ENCODE measurements at places on chromosomes 13 and 19.

DNA sequence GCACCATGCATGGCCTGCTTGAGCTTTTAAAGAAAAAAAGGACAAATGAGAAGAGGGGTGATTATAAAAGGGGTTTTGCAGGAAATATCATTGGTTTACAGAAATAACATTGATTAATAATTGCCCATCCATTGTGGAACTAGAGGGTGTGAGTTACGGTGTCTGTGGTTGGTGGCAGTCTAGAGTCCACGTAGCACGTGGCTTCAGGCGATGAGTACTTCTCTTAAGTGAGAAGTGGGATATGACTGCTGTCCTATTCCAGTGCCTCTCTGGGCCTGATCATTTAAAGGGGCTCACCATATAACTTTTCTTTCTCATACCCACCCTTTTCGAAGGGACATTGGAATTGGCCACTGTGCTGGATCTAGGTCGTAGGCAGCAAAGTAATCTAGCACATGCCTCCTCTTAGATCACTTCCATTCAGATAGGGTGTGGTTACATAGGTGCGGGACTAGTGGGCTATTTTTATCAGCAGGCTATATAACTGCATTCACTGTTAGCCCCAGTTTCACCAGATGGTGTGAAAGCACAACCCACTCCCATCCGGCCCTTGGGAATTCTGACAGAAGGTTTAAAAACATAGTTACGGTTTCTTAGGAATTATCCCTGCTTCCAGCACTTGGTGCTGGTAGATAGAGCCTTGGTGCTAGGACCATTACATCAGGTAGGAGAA lies 19.9 kb downstream of the PPP5C start:
- no peak for DNase-seq

- DNase-seq: no peak
Observed at GRCh38 chr13:109114991-109115390, 485.6 kb downstream of the MYO16 start.

DNA sequence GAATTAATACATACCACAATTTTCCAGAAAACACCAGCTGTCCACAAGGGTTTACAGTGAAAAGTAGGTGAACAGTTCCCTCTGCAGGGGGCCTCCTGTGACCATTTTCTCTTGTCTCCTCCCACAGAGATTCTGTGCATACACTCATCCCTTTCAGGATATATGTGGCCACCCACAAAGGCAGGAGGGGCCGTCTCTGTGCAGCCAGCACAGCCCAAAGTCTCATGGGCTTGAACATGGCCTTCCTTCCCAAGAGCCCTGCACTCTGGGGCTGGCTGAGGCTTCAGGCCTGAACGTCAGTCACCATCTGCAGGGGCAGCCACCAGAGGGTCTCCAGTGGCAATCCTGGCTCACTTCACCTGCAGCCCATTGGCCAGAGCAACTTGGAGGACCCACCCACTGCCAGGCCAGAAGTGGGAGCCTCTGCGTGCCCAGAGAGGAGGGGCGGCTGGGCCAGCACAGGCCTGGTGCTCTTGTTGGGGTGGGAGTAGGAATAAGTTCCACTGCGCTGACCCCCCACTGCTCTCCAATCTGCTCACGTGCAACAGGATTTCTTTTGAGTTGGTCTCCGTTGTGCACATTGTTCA lies 25.1 kb downstream of the TMEM161A start:
- no peak for DNase-seq

DNA sequence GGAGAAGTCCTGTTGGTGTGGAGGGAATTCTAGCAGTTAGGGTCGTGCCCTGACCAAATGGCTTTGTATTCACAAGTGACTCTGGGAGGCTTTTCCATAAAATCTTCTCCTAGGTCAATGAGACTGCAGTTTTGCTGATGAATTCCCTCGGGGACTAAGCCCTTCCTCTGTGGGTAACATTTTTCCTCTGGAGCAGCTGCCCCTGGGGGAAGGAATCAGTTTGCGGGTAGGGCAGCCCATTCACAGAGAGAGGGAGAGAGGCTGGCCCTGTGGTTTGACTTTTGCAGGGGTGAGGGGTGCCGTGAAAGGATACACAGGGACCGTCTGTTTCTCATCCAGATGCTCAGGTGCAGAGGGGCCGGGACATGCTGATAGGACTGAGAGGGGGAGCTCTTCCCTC lies 67.3 kb downstream of the ERICH6B start:
- no peak for DNase-seq

DNA sequence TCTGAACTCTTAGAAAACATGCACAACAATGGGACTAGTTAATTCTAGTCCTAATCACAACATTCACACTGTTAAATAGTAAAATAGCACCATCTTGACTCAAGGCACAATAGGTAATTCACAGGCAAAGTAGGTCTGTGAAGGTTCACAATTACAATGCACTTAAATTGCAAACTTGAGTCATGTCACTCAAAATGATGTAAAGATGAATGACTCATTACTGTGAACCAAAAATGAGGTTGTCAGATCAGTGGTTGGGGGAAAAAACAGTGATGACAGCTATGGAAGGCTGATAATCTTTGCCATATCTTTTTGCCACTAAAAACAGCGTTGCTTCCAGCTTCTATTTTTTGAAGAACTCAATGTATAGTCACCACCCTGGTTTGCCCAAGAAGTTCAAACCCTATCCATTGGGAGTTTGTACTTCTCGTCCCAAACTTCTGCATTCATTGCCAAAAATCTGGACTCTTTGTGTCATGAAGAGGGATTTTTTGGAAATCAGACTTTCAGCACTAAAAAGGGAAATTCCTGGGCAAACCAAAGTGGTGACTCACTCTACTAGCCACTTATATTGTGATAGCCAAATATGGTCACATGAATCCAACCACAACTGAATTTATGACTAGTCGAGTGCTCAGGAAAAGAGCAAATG lies 200.9 kb upstream of the TMTC4 start:
- peak; percentile 63 for DNase-seq

DNA sequence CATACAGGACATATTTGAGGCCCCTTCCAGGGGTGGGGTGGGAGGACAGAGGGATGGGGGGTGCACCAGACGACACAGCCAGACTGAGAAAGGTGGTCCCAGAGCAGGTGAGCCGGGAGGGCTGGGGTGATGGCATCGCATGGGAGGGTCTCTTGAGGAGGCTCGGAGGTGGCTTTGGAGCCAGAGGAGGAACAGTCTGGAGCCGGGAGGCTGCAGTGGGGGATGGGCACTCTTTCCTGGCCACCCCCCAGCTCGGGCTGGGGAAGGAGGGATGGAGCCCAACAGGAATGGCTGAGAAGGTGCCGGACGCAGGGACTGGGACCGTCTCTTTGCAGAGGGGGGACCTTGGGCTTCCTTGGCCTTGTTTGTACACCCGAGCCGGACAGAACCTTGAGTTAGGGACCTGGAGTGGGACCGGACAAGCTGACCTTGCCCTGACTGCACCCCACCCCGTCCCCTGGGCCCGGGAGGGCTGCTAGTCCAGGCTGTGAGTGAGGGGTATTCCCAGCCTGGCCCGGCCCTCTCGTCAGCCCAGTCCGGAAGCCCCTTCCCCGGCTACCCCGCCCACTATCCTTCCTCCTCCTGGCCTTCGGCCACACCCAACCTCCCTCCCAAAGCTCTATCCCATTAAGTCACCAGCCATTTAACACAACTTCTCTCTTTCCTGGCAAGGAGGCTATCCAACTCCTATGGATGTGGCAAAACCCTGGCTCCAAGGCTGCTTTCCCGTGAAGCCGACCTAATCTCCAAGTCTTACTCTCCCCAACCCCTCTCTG lies 816 bp upstream of the TBXA2R start:
- no peak for DNase-seq

DNA sequence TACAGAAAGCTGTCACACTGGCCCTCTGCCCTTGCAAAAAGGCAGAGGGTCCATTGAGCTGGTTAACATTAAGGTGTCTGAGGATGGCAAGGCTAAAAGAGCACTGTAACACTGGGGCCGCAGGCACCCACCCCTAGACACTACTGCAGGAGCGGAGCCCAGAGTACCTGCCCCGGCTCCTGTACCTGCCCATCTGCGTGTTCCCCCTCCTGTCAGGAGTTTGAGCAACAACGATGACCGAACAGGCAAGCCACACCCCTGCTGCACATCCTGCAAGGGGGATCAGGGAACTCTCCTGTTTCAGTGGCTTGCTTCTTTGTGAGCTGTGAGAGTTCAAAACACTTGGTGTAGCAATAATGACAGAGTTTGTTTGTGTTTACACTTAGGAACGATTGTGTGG lies 117.4 kb upstream of the STARD13 start:
- DNase-seq: no peak

DNA sequence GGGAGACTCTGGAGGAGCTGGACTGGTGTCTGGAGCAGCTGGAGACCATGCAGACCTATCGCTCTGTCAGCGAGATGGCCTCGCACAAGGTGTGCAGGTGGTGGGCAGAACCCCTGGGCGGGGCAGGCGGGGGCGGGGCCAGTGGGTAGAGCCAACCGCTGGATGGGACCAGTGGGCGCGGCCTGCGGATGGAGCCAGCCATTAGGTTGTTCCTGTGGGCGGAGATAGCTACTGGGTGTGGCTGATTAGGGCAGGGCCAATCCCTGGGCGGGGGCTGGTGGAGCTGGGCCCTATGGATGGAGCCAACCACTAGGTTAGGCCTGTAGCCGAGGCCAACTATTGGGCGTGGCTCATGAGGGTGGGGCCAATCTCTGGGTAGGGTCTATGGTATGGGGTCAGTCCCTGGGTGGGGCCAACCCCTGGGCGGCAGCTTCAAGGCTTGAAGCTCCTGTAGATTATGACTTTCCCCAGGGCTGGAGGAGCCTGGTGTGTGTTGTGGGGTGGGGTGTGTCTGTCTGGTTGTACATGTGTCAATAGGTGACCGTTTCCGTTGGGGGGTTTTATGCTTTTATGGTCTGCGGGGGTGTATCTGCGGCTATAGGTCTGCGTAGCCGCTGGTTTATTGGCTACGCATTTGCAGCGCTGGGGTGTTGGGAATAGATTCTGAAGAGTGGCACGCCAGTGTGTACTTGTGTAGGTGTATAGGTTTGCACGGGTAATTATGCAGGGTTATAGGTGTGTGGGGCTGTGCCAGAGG lies 30.7 kb downstream of the PDE4A start:
- DNase-seq: no peak

DNA sequence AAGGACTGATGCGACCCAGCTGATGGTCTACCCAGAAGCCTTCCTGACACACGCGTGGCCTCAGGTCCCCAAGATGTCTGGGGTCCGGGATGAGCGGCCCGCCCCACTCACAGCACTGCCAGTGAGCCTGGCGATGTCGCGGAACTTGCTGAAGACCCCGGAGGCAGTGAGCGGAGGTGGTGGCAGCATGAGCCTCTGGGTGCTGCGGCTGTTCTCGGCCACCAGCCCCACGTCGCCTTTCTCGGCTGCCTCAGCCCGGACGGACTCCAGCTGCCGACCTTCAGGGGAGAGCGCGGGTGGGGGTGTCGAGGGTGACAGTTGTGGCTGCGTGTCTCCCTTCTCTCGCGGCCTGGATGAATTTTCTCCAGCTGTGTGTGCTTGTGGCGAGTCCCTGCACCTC lies 26.8 kb upstream of the PLA2G4C start:
- DNase-seq: no peak

DNA sequence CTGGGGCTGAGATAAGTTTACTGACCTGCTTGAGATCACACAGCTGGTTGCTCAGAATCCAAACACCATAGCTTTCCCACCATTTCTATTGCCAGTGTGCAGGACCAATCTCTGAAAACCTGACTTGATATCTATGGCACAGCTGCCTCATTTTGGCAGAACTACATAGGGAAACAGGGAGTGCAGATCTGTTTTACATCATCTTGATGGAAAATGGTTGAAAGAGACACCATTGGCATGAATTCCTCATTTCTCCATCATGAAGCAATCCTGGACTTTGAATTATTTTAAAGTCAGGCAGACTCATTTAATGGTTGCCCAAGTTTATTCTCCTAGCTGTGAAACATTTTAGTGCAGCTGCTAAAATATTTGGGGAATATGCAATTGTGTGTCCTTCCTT lies 1628.2 kb upstream of the SLC10A2 start:
- no peak for DNase-seq

- DNase-seq: no peak
Observed at GRCh38 chr13:106246242-106246641, 289.2 kb downstream of the EFNB2 start.

- peak; percentile 64 for DNase-seq
Observed at GRCh38 chr19:55437410-55437809, 5.7 kb downstream of the SHISA7 start.
